Neural progenitor cell (in vitro differentiated cells): ENCODE measurements at places on chromosomes 11 and 22. TPM values are rescaled to one million over a fixed set of nuclear protein-coding genes. Genes with fewer than 3 reads are reported as not detected.

FZD4 gene
- total RNA-seq: 5.8 TPM in 2 replicates

CDON gene
- 50.5 and 71.3 TPM in 2 replicates for total RNA-seq

OR51I1 gene
- 0.15 TPM in 1 of 2 replicates, not detected in the other for total RNA-seq

DNA sequence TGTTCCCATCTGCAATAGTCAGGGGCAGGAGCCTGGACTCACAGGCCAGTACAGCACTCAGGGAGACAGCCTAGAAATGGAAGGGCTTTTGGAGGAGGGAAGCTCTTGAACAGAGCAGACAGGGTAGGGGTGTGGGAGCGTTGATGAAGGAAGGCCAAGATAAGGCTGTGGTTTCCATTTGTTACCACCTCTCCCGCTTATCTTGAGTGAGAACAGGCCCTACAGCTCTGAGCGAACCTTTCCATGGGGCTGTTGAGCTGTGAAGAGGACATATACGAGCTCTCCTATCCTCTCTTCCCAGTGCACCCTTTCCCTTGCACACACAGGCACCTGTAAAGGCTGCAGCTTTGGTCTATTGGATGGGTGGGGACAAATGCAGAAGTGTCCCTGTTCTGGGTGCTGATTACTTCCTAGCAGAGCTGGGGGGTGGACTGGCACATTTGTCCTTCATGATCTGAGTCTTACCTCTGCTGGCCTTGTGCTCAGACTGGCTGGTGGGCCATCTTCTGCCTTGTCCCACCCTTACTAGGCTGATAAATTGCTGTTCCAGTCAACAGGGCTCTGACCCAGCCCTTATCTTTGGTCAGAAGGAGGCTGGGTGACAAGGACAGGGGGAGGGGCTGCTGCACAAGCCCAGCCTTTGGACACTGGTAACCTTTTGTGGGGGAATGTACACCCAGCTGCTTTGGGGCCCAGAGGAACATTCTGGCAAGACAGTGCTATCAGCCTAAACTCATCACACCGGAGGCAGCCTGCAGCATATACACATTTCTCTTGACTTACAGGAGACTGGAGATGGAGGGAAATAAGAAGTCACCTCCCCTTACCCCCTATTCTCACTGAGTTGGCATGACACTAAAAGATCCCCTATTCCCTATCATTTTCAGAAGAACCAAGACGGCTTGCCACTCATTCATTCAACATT is 80.1 kb upstream of the NNMT start:
- DNase-seq: no peak

GRCh38 chr11:7892059-7892699 is 38.9 kb downstream of the OR10A6 start:
- DNase-seq: no peak

- no peak for DNase-seq
Measured at GRCh38 chr11:28542561-28542960, 434.4 kb downstream of the METTL15 start.

GRCh38 chr11:8234425-8234821 is 29.3 kb downstream of the LMO1 start:
- DNase-seq: no peak

DNA sequence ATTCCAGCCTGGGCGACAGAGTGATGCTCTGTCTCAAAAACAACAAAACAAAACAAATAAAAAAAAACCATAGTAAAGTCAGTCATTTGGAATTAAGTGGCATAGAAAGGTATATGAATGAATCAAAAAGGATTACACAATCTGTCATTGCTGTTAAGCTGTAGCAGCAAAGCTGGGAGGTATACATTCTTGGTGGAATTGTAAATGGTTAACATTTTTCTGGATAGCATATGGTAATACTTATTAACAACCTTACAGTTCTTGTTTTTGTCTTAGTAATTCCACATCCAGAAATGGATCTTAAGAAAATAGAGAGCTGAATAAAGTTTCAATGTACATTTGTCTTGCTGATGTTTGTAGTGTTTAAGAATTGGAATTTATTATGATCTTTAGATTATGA is 30.0 kb downstream of the DDX10 start:
- no peak for DNase-seq

DNA sequence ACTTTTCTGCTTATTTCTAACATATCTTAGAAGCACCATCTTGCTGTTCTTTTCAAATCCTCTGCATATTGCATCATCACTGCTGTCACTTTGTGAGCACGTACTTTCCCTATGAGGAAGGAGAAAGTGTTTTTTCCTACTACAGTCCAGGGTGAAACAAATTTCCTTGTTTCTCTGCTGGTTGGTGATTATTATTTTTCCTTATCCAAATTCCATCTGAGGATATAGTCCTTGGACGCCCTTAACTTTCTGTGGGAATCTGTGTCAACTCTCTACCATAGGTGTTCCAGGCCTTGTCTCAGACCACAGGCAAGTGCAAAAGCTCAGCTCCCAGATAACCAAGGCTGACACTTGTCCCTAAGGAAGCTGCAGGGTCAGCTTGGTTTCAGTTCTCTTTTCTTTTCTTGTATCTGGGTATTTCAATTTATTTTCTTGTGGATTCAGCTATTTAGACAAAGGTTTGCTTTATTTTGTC is 29.4 kb upstream of the LYVE1 start:
- DNase-seq: no peak

DNA sequence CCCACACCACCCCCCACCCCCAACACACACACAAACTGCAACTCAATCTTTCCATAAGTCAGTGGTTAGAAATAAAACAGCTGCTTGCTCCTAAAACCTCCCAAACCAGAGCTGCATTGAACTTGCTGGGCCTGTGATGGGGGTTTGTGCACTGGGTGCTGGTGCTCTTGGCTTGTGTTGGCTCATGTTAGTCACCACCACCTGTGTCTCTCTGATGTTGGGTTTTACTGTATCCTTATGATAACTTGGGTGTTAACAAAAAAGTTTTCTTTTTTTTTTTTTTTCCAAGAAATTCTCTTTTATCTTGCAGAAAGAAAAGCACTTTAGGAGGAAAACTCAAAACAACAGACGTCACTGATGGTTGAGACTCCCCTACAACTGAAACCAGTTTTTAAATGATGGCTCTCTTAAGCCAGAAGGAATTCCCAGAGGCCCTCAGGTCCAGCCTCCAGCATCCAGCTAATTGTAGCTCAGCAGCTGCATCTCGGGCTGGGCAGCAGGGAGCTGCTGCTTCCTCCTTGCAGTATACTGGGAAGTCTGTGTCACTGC is 79.9 kb upstream of the DRD2 start:
- no peak for DNase-seq

DNA sequence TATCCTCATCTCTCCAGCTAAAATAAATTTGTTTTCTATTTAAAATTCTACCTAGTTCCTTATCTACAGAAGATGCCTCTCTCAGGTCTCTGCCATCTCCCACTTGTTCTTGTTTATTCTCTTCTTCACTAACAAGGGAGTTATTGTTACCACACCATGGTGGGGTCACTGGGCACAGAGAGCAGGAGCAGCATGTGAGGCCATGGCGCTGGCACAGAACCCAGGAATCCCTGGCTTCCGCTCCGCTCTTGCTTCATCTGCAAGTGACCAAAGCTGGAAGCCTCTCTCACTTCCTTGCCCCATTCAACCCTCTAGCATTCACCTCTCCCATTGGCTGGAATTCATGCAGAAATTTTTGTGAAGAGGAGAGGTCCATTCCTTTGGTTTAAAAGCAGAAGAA is 190.7 kb upstream of the NCAM1 start:
- no peak for DNase-seq
